Stimulated activated CD8-positive, alpha-beta memory T cell treated with anti-CD3 and anti-CD28 coated beads, Interleukin-2, amount 100 ng/mL, for 1 hour (primary cell): ENCODE measurements at places on chromosomes 1 and 21.

DNA sequence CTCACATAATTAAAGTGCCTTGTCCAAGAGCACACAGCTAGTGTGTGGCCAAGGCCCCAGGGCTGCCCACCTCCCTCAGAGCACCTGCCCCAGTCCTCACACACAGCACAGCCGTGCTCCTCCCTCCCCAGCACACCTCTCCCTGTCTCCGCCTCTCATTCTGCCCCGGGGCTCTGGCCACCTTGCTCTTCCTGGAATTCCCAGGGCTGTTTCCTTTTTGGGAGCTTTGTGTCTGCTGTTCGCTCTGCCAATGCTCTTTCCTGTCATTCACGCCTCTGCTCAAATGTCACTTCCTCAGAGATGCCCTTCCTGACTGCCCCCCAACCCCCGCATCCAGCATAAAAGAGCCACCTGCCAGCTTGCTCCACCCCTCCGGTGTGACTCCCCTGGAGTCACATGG lies 13.3 kb downstream of the SLC6A17 start:
- no peak for DNase-seq

GRCh38 chr1:76330991-76331603 lies 256.6 kb downstream of the ST6GALNAC3 start:
- DNase-seq, result peak; percentile 4

- DNase-seq, result no peak
These were observed 34.5 kb downstream of the RAB3B start for GRCh38 chr1:51955797-51956527.

DNA sequence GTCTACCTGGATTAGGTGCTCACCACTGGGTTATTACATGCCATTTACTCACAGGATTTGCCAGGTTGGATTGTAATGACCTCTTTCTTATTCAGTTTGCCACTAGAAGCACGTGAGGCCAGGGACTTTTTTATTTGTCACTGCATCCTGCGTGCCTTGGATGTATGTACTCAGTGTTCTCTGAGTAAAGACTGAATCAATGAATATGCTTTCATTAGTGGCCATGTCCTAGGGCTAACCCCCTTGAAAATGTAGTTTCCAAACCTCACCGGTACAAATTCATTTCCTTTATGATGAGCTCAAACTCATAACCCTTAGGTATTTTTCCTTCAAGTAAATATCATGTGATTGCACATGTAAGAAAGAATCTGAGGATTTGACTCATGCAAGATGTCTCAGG lies 1.3 kb upstream of the ZP4 start:
- no peak for DNase-seq

GRCh38 chr1:230047114-230047865 lies 19.7 kb upstream of the GALNT2 start:
- no peak for DNase-seq

- no peak for DNase-seq
These were observed 44.3 kb downstream of the LAMC2 start for GRCh38 chr1:183230413-183230812.

- DNase-seq, result no peak
These were observed 120.8 kb downstream of the LMO4 start for GRCh38 chr1:87449348-87449963.

GRCh38 chr1:9823693-9823942 lies 147 bp downstream of the CLSTN1 start:
- DNase-seq, result no peak

DNA sequence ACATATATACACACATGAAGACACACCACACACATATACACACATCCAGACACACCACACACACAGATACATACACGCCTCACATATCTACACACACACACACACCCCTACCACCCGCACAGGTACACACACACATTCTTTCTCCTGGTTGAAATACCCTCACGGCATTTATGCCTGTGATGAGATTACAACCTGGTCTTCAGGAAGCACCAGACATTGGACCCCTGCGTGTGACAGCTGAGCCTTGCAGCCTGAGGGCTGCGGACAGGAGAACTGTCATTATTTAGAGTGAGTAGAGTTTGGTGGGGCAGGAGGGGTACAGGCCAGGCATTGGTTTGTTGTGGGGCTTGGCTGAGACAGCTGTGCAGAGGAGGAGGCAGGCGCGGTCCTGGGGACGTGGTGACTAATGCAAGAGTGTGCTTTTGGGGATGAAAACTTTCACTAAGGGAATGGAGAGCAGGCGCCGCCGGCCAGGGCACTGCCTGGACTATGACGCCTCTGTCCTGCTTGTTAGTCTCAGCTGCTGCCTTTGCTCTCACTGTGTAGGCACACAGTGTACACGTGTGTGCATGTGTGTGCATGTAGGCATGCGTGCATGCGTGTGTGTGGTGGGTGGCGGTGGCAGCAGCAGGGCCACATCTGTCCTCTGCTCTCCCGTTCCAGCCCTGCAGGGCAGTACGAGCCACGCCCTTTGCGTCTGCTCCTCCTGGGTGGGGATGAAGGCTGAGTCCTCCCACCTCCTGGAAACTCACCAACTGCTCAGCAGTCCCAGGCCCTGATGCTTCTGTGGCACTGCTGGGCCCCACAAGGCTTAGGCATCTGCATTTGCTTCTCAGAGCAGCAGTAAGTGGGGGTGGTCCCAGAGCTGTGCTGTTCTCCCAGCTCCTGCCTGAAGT lies 57.6 kb downstream of the SPSB1 start:
- no peak for DNase-seq

GRCh38 chr1:51231120-51231519 lies 5.0 kb upstream of the RNF11 start:
- no peak for DNase-seq

DNA sequence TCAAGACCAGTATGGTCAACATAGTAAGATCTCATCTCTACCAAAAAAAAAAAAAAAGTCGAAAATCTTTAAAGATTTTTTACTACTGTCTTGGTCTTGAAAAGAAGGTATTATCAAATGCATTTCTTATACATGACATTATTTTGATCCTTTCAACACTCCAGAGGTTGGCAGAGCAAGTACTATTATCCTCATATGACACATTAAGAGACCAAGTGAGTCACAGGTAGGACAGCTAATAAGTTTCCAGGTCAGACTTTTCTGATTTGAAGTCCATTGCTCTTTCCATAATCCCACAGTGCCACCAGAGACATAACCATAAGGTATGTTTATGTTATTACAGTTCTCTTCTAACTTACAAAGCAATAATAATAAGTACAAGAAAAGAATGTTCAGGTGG lies 15.2 kb downstream of the DBT start:
- DNase-seq, result no peak

DNA sequence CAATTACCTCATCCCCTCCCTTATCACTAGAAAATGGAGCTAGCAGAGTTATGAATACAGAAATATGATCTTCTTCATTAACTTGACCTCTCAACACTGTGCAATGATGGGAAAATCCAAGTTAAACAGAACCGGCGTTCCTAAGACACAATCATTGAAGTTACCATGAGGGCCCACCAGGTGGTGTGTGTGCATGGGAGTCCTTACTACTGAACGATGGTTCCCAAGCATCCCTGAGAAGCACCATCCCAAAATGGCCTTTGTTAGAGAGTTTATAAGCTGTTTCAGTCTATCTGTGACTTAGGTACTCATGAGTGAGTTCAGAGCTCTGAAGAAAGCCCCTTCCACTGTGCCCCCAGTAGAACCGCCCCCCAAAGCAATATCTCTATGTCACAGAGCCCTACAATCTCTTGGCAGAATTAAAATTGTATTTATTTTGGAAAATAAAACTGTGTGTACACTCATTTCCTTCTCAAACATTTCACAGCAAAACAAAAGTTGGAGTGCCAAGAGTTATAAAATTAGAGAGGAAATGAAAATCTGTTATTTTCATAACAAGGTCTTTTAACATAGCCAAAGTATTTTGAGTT lies 56.8 kb downstream of the PLD5 start:
- DNase-seq, result no peak

DNA sequence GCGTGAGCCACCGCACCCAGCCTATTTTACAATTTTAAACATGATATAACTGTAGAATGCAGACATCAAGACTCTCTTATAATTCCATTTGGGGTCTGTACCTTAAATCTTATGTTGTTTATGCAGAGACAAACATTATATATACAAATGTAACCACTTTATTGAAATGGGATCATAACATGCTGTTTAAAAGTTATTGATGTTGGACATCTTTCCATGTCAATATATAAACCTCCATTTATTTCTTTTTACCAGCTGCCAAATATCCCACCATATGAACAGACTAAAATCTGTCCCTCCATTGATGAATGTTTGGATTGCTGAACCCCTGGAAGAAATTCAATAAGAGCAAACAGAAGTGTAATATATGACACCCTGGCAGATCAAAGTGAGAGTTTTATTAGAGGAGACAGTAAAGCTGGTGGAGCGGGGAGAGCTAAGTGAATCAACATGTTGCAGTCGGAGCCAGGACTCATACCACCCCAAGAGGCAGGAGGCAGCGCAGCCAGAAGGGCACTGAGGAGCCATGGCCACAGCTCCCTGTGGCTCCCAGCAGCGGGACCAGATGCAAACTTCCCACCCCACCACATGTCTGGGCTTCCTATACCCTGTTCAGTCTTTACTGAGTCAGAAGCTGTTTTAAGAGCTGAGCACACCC lies 4.7 kb upstream of the PCSK9 start:
- no peak for DNase-seq

- DNase-seq, result no peak
These were observed 14.7 kb upstream of the KCNE1 start for GRCh38 chr21:34526618-34527290.

GRCh38 chr1:104921525-104921924 lies 1171.8 kb downstream of the AMY1C start:
- no peak for DNase-seq

- no peak for DNase-seq
These were observed 89.9 kb downstream of the FOXD2 start for GRCh38 chr1:47527653-47528272.

- DNase-seq, result no peak
These were observed 155.3 kb downstream of the ADSS2 start for GRCh38 chr1:244296447-244296846.

DNA sequence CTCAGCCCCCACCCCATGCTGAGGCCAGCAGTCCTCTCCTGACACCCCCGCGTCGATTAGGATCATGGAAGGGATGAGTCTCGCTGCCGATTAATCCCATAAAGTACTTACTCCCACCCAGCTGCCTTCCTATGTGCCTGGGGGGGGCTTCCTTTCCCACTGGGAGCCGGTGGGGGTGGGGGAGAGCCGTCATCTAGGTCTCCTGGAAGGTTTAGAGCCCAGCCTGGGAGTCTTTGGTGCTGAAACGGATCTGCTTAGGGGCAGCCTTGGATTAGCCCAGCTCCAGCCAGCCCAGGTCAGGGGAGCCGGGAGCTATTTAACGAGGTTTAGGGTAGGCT lies 9.8 kb downstream of the SAMD11 start:
- no peak for DNase-seq

DNA sequence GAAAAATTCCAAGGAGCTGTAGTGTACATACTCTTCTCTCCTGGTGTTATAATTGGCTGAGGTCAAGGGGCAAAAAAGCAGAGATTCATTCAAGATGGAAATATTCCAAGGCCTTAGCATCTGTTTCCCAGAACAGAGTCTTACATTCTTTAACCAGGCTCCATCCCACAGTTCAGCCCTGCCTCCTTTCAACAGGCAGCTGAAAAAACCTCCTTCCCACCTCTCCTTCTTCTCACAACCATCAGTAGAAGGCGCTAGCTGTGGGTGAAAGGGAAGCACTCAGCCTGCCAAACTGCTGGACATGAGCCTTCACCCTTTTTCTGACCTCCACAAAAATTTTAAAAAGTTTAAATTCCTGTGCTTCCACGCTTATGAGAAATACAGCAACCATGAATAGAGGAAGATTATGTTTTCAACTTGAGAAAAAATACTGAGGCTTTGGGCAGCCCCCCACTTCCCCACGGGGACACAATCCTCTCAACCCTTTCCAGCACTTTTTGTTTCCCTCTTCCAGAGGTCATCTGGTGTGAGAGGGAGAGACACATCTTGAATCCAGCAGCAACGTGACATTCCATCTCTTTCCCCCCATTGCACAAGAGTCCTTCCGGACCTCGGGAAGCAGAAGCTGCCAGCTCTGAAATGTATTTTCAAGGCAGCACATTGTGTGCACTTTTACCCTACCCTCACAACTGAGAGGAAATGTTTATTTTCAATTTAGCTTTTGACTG lies 43.2 kb upstream of the FMO2 start:
- no peak for DNase-seq

DNA sequence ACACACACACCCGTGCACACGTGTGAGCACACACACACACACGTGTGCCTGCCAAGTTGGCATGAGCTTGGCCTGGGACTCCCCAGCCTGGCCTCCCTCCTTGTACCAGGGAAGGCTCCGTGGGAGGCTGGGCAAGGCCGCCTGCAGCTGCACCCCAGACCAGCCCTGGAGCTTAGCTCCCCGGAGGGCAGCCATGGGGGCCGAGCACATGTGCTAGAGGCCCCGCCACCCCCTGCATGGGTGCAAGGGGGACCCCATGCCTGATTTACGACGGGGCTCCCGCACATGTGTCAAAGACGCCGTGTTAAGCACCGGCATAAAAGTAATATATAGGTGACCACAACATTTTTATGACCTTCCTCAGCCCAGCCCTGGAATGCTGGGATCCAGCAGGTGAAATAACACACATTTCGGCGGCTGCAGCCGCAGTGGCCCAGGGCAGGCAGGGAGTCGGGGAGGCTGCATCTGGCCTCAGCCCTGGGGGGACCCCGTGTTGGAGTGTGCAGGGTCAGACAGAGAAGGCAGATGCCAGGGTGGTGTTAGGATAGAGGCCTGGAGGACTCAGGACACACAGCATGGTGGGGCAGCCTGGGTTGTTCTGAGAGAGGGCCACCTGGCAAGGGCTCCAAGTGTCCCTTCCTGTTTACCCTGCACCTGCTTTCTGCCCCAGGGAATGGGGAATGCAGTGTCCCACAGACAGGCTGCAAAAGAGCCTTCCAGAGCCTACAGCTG lies 56.3 kb downstream of the WNT9A start:
- no peak for DNase-seq

DNA sequence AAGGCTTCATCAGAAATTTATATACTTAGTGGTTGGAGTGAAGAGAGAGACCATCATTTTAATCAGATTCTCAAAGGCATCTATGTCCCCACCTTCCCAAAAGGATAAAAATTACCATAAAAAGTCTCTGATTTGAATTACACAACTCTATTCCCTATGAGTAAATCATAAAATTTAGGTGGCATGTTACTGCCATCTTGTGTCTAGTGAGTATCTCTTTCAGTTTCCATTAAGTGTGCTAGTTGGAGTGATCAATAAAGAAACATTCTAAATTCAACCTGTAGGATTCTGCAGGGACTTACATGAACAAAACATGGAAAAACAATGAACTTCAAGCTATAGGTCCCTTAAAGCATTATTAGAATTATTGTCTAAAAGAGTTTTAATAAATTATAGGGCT lies 655.4 kb downstream of the LTN1 start:
- DNase-seq, result no peak
